ENCODE measurements at places on chromosomes 16 and 17.
A peak's percentile ranks its signal among the peaks of the same experiment; 100 is the strongest.

GRCh38 chr16:85086347-85087291 lies 25.7 kb downstream of the CIBAR2 start:
- no peak for DNase-seq

- no peak for DNase-seq
These were observed 6.5 kb upstream of the CTCF start for GRCh38 chr16:67555795-67556212.

- DNase-seq, result no peak
These were observed 110.4 kb downstream of the SALL1 start for GRCh38 chr16:51040637-51041036.

GRCh38 chr16:29834079-29834478 lies 13.8 kb downstream of the MVP start:
- no peak for DNase-seq

GRCh38 chr17:42193969-42194899 lies at the start of gene GHDC:
Gene GHDC, minus strand, starts transcription at chr17:42194494. Its CDS starts 913 bp downstream, at chr17:42193581.
- peak; percentile 70 for DNase-seq

GRCh38 chr16:67311607-67312488 lies 14.7 kb downstream of the KCTD19 start:
- no peak for DNase-seq

All from DMS79 (cell line).